ENCODE measurements at places on chromosomes 2 and 18. TPM values are rescaled to one million over a fixed set of nuclear protein-coding genes. Genes with fewer than 3 reads are reported as not detected.

Gene TNS1
- total RNA-seq: 27.8 TPM

Gene EGR4
- not detected for total RNA-seq

Gene PTPN4
- 25.1 TPM for total RNA-seq

Gene IL18RAP
- 0.52 TPM for total RNA-seq

Measured in left colon (tissue), 2 donors.